Activated T-cell treated with anti-CD3 and anti-CD28 coated beads for 4 hours (primary cell): ENCODE measurements at places on chromosomes 1 and 21.

GRCh38 chr1:9860887-9861286 is 37.1 kb upstream of the CLSTN1 start:
- no peak for DNase-seq

DNA sequence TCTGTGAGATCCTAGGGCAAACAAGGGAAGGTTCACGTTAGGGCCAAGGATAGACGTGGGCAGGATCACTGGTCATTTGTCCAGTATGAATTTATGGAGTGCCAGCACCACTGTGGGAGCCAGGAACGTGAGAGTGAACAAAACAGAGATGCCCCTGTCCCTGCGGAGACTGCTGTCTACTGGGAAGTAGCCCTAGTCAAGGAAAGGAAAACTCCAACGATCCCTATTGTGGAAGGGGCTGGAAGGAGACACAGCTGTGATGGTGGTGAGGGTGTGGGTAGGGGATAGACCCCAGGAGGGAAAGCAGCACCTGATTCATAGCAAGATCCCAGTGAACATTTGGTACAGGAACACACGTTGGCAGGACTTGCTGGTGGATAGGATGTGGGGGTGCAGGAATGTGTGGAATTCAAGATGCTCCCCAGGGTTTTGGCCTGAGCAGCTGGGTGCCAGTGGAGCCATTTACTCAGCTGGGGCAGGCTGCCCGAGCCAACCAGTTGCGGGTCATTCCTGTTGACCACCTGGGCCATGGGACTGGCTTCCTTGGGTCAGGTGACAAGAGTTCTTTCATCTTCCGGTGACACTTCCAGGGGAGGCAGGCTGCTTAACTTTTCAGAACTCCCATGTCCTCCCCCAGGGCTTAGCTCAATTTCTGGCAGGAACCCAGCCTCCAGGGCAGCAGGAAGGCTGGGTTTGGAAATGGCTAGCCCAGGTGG is 1.2 kb upstream of the ATP13A2 start:
- no peak for DNase-seq

- DNase-seq: no peak
Measured at GRCh38 chr21:36753556-36753955, 54.6 kb downstream of the SIM2 start.

- DNase-seq: no peak
Measured at GRCh38 chr1:53620061-53620855, 118.7 kb downstream of the GLIS1 start.

GRCh38 chr1:161676441-161676840 is 13.5 kb downstream of the FCGR2B start:
- no peak for DNase-seq
